ENCODE measurements at places on chromosomes 1 and 21.

- DNase-seq = peak; percentile 61
Measured at GRCh38 chr1:30779294-30780071, 21.9 kb upstream of the LAPTM5 start.

- no peak for DNase-seq
Measured at GRCh38 chr1:162233066-162233465, 143.6 kb downstream of the SPATA46 start.

- DNase-seq = no peak
Measured at GRCh38 chr1:233516732-233517131, 97.2 kb upstream of the KCNK1 start.

GRCh38 chr1:11027316-11027715 lies 14.9 kb downstream of the TARDBP start:
- no peak for DNase-seq

GRCh38 chr1:211920602-211921226 lies 90.2 kb upstream of the LPGAT1 start:
- DNase-seq = no peak

- no peak for DNase-seq
Measured at GRCh38 chr1:1373815-1374588, 1.0 kb downstream of the AURKAIP1 start.

- no peak for DNase-seq
Measured at GRCh38 chr1:65527707-65528503, 107.4 kb downstream of the LEPR start.
